ENCODE measurements at places on chromosomes 5 and 9.

DNA sequence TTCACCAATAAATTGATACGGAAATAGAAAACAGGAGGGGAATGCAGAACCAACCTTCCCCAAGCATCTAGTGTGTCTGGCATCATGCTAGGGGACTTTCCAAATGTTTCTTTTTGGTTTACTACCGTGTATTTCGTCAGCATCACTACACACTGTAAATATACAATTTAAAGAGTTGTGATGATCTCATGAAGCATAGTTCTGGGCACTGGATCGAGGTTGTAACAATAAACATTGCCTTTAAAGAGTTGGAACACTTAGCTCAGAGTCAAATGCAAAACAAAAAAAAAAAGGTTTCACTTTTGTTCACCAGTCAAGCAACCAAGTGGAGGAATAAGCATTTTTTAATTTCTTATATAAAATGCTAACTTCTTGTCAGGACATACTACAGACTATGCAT lies 2.9 kb upstream of the SCAI start:
- no peak for DNase-seq

GRCh38 chr9:103730866-103731265 lies 363.2 kb upstream of the SMC2 start:
- DNase-seq, result no peak

DNA sequence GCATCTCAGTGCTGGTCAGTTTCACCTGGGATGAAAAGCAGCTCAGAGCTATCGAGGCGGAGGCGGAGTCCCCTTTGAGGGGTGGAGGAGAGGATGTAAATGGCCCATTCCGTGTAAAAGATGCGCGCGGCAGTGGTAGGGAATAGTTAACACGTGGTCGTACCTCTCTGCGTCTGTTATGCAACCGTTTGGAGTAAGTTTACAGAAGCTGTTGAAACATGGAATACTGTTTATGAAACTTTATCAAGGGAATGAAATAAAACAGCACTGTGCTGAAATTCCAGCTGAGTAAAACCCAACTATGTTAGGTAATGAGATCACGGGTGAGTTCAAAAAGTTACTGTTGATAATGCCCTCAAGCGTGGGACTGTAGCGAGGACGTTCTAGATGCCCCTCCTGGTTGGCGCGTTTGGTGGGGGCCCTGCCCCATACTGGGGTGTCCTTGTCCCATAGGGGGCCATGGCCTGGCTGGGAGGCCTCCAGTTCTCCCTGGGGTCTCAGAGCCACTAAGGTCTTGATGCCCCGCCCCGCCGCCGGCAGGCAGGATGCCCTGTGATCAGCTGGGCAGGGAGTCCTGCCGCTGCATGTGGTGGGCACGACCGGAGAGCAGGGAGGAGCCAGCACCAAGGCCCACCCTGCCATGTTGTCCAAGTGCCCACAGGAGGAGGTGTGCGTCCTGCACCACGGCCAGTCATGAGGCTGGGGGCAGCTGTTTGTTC lies 90.9 kb downstream of the COL5A1 start:
- no peak for DNase-seq

DNA sequence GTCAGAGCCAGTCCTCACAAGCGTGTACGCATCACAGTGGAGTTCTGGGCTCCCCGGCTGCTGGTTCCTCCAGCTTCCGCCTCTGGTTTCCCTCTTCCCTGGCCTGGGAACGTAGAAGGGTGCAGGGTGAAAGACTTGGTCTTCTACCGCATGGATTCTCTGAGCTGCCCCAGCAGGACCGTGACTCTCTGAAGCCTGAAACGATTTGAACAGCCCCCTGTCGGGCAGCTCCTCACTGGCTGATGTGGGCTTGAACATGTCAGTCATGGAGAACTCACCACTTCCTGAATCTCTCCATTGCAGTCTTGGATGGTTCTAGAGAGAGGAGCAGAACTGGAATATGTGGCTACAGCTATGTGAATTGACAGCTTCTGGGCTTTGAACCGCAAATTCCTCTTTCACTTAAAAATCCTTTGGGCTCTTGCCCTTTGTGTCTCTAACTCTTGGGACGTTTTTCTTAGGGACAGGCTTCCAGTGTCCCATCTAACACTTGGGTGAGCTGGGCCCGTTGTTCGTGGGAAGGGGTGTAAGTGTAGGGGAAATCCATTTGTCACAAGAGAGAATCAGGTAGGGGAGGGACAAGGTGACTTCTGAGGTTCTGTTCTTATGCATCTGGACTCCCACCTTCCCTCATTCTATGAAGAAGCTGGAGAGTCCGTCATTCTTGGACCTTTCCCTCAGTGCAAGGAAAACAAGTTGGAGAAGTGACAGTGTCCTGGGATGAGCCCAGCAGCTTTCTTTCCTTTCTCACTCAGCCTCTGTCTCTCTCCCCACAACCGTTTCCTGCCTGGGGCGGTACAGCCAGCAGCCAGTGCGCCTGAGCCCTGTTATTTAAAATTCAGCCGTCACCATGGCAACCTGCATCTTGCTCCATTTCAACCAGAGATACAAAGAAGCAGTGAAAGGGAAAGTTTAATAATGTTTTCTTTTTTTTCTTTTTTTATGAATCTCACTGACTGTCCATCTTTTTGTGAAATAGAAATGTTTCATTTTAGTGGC lies 84.7 kb downstream of the PTTG1 start:
- DNase-seq, result no peak
